ENCODE measurements at places on chromosomes 5 and 9. TPM values are rescaled to one million over a fixed set of nuclear protein-coding genes. Genes with fewer than 3 reads are reported as not detected.

Gene GABRA6
- total RNA-seq: 0.23 TPM

Gene FOXD4L5
- 0.12 TPM for total RNA-seq

Gene NUTM2G
- not detected for total RNA-seq

Gene C6
- 4.7 TPM for total RNA-seq

Gene SLC6A18
- not detected for total RNA-seq

Gene PCDHGA6
- 2.0 TPM for total RNA-seq

Gene PDE6A
- not detected for total RNA-seq

Gene GGTA1
- 22.2 TPM for total RNA-seq

Gene EIF4E1B
- not detected for total RNA-seq

Gene CDC25C
- total RNA-seq: not detected

Gene IFNB1
- total RNA-seq: not detected
